ENCODE measurements at places on chromosomes 3 and 15.

DNA sequence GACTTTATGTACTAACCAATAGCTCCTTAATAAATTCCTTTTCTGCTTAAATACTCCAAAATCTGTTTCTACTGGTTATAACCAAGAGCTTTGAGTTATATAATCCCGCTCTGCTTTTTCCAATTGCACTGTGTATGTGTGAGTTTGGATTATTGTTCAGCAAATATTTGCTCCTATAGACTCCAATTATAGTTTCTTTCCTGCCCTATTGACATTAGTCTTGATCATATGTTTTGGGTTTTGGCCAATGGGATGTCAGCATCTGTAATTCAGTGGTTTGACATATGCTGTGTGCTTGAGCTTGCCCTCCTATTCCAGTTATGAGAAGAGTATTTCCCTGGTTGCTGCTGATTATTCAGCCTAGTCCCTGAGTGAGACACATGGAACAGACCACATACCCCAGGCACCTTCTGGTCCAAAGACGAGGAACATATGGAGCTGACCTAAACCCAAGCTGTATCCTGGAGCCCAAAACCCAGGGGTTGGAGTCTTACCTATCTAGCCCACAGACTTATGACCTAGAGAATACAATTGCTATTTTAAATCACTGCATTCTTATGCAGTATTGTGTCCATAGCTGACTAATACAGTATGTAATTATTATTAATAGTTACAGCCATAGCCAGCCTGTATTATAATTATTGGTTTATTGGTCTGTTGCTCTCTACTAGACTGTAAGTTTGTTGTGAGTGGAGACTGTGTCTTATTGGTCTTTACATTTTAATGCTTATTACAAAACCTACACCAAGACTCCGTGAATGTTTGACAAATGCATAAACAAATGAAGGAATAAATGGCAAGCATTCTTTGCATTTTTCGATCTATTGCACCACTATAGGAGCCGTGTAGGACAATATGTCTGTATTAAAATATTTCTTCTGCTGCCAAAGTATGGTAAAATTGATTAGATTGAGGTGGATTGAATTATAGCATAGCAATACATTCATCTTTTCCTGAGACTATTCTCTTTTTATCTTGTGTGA lies 11.7 kb upstream of the ZNF280D start:
- no peak for DNase-seq

GRCh38 chr3:187963003-187963676 lies 190.8 kb upstream of the LPP start:
- no peak for DNase-seq

DNA sequence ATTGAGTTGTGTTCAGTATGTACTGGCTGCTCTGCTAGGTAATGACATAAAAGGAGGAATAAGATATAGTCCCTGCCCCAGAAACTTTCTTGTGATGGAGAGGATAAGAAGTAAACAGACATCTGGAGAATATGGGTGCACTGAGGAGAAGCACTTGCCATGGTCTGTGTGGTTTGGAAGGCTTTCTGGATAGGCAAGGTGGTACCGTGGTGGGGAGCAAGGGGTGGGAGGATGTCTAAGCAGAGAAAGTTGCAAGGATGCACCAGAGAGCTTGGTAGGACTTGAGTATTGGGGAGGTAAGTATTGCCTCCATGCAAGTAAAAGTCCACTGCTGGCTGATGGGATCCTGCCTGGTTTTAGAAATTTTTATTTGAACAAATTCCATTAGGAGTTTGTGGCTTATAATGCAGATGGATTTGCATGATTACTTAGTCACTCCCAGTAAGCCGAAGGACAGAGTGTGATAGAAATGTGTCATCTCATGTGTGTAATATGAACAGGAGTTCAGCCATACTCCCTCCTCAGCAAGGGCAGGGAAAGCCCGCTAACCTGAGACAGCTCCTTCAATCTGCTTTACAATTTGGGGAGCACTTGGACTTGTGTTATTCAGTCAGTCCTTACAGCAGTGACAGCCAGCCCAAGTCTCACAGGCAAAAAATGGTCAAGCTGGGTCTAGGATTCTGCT lies 53.6 kb downstream of the CLSTN2 start:
- no peak for DNase-seq

GRCh38 chr3:123799544-123800361 lies 84.4 kb downstream of the MYLK start:
- no peak for DNase-seq

GRCh38 chr3:189727898-189728297 lies 96.7 kb downstream of the TP63 start:
- DNase-seq = no peak

GRCh38 chr15:83498374-83498773 lies 51.2 kb downstream of the SH3GL3 start:
- DNase-seq = no peak

- no peak for DNase-seq
Measured at GRCh38 chr15:63473749-63473998, 30.7 kb upstream of the USP3 start.

GRCh38 chr15:39756806-39757522 lies 25.7 kb downstream of the FSIP1 start:
- DNase-seq = peak; percentile 45

- no peak for DNase-seq
Measured at GRCh38 chr15:85805420-85805819, 10.7 kb upstream of the KLHL25 start.

GRCh38 chr3:156681002-156681401 lies 6.6 kb downstream of the TIPARP start:
- peak; percentile 49 for DNase-seq

DNA sequence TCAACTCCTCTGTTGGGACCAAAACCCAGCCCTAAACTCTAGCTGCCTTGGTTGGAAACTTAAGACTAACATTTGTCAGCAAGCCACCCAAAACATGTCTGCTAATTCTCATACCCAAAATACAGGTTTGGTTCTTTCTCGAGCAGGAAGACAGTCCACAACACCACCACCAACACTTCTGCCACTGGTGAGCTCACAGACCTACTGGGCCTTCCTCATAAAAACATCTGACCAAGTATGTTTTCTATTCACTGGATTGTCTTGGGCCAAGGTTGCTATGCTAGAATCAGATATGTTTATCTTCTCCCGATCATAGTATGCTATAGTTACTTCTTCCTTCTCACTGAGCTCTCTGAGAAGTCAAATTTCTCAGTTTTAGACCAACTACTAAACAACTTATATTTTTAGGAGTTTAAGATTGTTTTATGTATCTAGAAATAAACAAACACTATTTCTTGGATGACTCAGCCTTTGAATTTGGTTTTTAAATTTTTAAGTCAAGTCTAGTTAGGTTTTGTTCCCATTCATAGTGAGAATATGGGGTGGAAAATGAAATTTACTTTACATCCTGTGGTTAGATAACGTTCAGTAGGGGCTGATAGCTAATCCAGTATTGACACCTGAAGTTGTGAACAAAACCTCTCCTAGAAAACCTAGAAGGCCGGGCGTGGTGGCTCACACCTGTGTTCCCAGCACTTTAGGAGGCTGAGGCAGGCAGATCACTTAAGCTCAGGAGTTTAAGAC lies 360.5 kb downstream of the RSL24D1 start:
- no peak for DNase-seq

DNA sequence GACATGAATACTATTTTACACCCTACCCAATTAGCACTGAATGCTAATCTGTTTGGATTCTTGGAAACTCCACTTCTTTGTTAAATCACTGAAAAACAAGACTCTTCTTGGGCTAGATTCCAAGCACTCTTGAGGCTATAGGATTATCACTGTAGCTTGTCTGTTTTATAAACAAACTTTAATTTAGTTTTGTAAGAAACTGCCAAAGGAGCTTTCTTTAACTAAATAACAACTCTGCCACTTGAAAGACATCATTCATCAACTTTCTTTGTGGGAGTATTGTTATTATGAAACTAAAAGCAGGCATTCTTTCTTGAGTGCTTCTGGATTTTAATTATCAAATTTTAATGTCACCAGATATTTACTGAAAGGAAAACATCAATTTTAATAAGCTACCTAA lies 24.1 kb downstream of the CBLB start:
- DNase-seq = no peak

GRCh38 chr15:44011238-44011854 lies 183.7 kb downstream of the FRMD5 start:
- no peak for DNase-seq

- DNase-seq = peak; percentile 81
Measured at GRCh38 chr15:51162865-51163762, 68.4 kb upstream of the TNFAIP8L3 start.

DNA sequence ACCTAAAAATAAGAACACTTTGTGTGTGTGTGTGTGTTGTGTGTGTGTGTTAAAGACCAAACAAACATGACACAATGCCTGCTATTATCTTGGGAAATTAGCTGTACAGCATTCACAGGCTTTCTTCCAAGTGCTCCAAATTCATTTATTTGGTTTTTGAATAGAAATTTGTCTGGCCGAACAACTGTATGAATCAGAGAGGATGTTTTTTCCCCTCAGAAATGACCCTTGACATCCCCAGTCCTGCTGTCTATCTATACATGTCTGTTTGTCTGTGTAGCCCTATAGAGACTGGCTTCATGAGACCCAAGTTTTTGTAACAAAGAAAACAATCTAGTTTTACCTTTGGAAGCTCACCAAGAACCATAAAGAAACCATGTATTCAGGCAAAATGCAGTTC lies 549.8 kb downstream of the NSUN3 start:
- DNase-seq = no peak

DNA sequence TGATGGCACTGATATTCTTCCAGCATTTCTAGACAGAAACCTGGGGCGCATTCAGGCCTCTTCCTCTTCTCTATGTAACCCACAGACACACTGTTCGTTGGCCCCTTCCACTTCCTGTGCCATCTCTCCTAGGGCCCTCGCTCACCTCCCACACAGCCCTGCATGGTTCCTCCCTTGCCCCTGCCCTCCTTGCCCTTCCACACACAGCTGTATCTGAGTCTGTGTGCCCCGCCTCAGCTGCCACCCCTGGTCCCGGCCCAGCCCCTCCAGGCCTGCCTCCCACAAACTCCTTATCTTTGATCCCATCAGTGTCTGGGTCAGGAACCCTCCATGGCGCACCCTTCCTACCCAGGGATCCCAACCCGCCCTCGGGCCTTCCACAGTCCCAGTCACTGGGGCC lies 37.9 kb downstream of the RAB6B start:
- no peak for DNase-seq

DNA sequence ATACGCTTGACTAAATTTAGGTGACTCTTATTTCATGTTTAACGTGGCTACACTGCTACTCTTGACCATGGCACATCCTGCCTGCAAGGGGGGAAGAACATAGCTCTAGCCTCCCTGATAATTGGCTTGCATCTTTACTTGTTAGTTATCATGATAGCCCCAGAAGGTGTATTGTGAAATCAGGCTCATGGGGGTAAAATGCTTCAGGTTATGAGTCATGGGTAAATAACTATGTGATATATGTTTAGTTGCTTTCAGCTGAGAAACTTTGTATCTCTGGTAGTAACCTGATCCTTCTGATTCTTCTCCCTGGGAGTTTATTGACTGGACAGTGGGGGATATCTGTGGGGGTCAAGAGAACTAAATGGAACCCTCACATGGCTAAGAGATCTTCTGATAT lies 660.8 kb upstream of the UBE2E2 start:
- DNase-seq = no peak

DNA sequence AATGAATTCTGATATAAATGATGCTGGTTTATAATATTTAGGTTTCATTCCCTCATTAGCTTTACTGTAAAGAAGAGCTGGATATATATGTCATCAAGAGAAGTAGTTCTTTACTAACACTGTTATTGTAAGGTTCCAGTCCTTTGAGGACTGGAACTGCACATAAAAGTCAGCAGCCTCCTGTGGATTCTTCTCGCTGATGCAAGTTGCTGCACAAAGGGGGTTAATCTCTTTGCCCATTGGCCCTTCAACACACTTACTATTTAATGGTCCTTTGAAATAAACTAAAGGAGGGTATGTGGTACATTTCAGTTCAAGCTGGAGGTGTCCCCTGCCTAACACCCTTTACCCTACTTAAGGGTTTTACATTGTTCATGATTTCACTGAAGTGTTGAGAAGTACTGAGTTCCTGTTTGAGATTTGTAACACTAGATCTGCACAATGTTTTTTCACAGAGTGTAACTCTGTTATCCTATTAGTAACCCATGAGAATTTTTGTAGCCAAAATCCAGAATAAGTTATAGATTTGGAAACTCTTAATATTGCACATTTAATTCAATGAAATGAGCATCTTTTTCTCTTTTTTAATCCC lies 43.9 kb downstream of the NR2C2 start:
- DNase-seq = no peak

DNA sequence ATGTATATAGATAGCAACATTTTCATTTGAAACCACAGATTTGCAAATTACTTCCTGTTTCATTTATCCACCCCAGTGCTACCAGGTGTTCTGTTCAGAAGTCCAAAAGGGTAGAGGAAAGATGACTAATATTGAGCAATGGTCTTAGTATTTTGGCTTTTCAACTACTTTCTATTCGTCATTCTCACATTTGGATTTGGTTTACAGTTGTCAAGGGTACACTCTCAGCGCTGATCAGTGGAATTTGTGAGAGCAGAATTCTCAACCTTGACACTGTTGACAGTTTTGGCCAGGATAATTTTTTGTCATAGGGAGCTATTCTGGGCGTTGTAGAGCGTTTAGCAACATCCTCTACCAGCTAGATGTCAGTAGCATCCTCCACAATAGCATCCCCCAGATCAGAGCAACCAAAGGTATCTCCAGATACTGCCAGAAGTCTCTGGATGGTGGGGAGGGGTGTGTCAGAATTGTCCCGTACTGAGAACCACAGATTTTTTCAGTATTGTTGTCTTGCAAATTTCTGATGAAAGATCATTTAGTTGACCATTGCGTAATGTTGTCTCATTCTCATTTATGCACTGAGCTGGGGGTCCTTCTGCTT lies 4.2 kb downstream of the HMCES start:
- DNase-seq = peak; percentile 57

- DNase-seq = no peak
Measured at GRCh38 chr15:93042691-93043378, 46.2 kb downstream of the RGMA start.

DNA sequence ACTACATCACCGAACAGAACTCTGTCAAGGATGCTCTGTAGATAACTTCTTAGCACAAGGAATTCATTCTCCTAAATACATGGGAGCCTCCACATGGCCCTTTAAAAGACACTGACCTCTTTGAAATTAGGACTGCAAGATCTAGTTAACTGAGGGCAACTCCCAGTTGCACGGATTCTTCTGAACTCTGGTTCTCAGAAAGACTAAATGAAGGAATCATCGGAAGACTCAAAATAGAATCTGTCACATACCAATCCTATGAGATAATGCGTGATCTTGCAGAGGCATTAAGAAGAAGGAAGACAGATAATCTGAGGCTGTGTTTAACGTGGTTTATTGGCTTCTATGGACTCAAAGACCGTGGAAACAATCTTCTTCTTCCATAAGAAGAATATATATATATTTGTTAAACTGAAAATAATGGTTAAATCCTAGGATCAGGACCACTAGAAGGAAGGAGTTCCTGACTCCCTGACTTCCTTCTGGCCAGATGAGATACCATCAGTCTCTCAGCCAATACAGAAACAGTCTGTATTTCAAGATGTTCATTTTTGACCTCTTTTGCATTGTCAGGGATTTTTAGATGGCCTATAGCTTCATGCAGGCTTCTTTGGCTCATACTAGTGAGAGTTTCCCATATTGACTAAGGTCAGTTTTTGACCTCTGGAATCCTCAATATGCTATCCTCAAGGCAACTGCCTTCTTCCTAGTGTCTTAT lies 33.9 kb upstream of the TBC1D23 start:
- no peak for DNase-seq

GRCh38 chr3:132596816-132597433 lies at the start of gene ACKR4:
Gene ACKR4, plus strand, starts transcription at chr3:132597270. Its CDS starts 3,128 bp downstream, at chr3:132600398.
- DNase-seq = no peak

GRCh38 chr15:74994236-74994635 lies 1.1 kb upstream of the SCAMP5 start:
- DNase-seq = no peak

Measured in RPMI8226 (cell line).